ENCODE measurements at places on chromosomes 3 and 15. TPM values are rescaled to one million over a fixed set of nuclear protein-coding genes. Genes with fewer than 3 reads are reported as not detected.
A peak's percentile ranks its signal among the peaks of the same experiment; 100 is the strongest.

- DNase-seq, result no peak
Observed at GRCh38 chr3:155884292-155884691, 13.8 kb downstream of the GMPS start.

DNA sequence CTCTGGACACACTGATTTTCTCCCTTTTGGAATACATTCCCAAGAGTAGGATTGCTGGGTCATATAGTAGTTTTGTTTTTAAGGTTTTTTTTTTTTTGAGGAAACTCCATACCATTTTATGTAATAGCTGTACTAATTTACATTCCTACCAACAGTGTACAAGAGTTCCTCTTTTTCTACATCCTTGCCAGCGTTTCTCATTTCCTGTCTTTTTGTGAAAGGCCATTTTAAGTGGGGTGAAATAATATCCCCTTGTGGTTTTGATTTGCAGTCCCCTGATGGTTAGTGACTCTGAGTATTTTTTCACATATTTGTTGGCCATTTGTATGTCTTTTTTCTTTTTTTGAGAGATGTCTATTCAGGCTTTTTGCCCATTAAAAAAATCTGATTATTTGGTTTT, 1205.5 kb downstream of the ROBO1 start:
- no peak for DNase-seq

DNA sequence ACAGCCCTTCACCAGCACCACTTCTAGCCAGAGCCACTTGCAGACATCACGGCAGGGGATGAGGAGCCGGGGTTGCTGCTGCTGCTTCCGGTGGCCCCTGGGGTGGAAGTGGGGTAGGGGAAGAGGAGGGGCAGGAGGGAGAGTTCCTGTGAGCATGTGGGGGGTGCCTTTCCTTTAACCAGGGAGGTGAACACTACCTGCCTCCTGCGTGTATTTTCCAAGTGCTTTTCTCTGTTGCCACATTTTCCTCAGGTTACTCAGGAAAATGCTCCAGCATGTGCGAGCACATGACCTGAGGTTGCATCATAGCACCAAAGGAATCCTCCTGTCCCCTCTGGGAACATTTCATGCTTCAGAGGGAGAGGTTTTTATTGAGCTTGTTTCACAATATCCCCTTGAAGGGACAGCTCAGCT, 12.2 kb upstream of the SACM1L start:
- DNase-seq, result peak; percentile 72

GRCh38 chr3:53109190-53109589, 21.0 kb downstream of the RFT1 start:
- DNase-seq, result peak; percentile 44

GRCh38 chr15:57692709-57693108, 13.8 kb upstream of the POLR2M start:
- no peak for DNase-seq

TAGLN3 gene
- not detected for total RNA-seq

DNA sequence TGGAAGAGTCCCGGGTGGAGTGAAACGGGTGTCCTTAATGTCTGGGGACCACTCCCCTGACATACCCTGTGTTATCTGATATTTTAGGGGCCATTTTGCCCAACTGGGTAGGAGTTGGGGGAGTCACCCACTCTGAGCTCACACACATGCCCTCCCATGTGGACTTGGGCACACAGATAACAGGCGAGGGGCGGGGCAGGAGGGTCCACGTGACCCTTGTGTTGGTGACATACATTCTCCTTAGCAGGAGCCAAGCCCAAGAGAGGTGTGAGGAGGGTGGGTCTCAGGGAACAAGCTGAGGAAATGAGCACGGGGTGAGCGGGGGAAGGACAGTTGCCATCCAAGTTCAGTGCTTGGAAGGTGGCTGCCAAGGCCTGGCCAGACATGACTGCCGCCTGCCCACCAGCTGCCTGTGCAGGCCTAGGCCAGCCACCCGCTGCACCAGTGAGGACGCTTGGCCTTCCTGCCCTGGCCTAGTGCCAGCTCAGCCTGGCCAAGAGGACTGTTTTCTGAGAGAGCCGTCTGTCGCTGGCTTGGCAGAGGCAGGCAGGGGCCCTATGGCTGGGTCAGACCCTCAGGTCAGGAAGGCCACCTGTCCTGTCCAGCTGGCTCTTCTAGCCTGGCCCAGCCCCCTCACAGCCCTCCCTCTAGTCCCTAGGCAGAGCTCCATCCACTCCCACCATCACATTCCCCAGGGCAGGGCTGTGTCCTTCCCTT, 31.3 kb upstream of the TMEM115 start:
- DNase-seq, result no peak

DNA sequence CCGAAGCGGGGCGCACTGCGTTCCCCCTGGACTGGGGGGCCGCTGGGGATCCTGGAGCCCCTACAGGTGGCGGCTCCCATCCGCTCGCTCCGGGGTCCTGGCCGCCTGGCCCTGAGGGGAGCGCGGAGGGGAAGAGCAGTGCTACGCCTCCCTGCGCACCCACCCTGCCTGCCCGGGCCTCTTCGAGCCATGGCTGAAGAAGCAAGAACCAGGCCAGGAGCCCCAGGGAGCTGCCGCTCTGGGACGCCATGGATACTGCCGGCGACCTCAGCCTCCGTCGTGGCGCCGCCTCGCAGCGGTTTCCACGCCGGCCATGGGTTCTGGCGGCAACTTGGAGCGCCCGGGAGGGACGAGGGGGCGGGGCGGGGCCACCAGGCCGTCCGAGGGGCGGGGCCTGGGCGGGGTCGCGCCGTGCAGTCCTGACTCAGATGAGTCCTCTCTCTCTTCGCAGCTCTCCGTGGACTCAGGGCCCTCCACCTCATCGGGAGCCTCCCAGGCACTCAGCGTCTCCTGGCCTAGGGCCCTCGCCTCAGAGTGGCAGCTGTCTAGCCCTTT, 50.9 kb downstream of the MYL3 start:
- peak; percentile 73 for DNase-seq

MST1R gene
- total RNA-seq, result 2.6 TPM

DNA sequence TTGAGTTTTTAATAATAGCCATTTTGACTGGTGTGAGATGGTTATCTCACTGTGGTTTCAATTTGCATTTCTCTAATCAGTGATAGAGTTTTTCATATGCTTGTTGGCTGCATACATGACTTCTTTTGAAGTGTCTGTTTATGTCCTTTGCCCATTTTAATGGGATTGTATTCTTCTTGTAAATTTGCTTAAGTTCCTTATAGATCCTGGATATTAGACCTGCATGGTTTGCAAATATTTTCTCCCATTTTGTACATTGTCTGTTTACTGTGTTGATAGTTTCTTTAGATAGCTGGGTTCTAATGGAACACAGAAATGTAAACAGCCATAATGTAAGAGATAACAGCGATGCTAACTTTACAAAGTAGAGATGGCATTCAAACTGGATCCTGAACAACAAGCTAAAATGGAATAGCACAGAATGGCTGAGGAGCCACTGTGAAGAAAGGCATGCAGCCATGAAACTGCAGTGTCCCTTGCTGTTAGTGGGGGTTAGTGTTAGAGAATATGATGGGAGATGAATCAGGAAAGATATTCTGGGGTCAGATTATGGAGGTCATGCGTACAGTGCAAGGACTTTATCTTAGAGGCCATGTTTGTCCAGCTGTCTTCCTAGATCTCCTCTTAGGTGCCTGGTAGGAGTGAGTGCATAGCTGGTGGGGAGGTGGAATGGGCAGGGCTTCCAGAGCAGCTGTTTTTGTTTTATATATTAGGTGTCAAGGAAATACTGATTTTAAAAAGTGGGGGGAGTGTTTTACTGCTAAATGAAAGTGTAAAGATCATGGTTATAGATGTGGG, 48.1 kb downstream of the BBS4 start:
- no peak for DNase-seq

GRCh38 chr15:71821547-71822129, 11.3 kb downstream of the NR2E3 start:
- DNase-seq, result no peak

- DNase-seq, result no peak
Observed at GRCh38 chr15:60458721-60459120, 20.2 kb downstream of the ICE2 start.

DNA sequence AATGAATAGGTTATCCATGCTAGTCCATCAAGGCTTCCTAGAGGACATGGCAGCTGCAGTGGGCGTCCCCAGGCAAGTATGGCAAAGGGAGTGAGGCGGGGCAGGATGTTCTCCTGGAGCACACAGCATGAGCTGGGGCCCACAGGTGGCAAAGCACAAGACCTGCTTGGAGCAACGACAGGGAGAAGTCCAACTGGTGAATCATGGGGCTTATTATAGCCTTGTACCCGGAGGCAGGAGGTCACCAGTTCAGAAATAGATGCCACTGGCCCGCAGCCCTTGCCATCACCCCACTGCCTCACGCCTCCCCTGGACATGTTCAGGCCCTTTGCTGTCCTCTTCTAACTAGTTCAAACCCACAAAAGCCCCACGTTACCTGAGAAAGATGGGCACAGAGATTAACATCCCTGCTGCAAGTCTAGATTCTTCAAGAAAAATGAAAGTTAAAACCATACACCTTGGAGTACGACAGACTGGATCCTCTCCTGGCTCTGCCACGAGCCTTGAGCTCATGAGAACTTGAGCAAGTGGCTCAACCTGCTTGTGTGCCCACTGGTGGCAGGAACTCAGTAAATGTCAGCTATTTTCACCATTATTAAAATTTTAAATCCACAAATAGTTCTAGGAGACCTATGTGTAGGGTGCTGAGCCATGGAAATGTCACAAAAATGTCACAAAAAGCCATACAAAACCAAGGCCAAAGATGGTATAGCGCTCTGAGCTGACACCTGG, 1.8 kb upstream of the SRGAP3 start:
- DNase-seq, result no peak

SH2D7 gene
- not detected for total RNA-seq

- DNase-seq, result no peak
Observed at GRCh38 chr15:40092256-40092978, 16.3 kb downstream of the BMF start.

- DNase-seq, result no peak
Observed at GRCh38 chr3:194730365-194730764, 44.7 kb downstream of the FAM43A start.

GRCh38 chr15:53591041-53591440, 168.4 kb downstream of the WDR72 start:
- DNase-seq, result no peak

IQCH gene
- 0.98 TPM for total RNA-seq

GRCh38 chr3:117450026-117450425, 740.4 kb downstream of the TUSC7 start:
- DNase-seq, result no peak

DNA sequence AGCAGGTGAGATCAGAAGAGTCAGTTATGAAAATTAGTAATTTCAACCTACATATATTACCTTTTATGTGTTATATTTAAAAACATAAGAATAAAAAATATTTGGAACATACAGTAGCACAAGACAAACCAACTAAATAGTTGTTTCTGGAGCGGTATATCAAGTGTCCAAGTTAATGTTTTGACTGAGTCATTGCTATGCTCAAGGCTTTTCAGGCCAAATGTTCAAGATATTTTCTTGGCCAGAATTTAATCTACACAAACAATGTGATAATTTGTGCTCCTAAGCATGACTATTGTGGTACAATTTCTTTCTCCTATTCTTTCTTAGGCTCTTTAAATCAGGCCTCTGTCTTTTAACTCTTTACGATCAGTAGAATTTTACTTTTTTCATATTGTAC, 412.4 kb downstream of the RAP2B start:
- DNase-seq, result no peak

GRCh38 chr3:64651741-64652241, 36.0 kb downstream of the ADAMTS9 start:
- DNase-seq, result no peak

- no peak for DNase-seq
Observed at GRCh38 chr3:119351581-119351980, 57.4 kb downstream of the ARHGAP31 start.

DNA sequence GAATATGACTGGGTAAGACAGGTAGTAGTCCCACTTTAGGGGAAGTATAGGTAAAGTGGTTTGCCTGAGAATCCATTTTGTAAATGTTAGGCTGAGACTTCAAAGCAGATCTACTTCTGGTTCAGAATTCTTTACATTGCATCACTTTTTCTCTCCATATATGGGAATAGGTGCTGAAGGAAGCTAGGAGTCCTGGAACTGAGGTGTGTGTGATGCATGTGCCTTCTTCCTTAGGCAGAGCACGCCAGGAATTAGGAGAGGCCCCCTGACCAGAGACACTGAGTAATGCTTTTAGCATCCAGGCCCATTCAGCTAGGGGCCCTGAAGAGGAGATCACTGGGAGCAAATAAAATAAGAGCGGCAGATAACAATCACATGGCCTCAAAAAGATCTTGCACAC, 69.2 kb upstream of the DCP1A start:
- DNase-seq, result no peak

DNA sequence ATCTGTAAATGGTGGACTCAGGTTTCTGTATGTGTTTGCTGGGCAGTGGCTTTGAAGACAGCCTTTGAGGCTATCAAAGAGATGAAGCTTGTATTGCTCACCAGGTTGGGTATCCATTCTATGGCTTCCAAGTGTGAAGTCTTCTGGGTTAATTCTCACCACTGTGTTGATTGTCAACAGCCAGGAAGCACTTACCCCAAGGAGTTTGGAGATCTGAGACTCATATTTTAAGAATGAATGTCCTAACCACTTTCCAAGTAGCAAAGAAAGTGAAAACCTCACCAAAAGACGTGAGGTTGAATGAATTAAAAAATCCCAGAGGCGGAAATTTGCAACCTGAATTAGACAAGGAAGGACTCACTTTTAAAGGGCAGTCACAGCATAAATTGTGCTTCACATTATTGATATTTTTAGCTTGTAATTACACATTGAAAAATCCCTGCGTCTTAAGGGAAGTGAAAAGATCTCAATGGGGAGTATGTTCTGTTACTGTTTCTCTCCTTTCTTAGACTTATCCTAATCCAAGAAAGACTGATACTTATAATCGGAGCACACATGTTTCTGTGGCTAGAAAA, 304.0 kb upstream of the TPRG1 start:
- no peak for DNase-seq

GRCh38 chr3:46369675-46370132, 1.0 kb upstream of the CCR5 start:
- peak; percentile 64 for DNase-seq

APBA2 gene
- total RNA-seq, result 0.81 TPM

DNA sequence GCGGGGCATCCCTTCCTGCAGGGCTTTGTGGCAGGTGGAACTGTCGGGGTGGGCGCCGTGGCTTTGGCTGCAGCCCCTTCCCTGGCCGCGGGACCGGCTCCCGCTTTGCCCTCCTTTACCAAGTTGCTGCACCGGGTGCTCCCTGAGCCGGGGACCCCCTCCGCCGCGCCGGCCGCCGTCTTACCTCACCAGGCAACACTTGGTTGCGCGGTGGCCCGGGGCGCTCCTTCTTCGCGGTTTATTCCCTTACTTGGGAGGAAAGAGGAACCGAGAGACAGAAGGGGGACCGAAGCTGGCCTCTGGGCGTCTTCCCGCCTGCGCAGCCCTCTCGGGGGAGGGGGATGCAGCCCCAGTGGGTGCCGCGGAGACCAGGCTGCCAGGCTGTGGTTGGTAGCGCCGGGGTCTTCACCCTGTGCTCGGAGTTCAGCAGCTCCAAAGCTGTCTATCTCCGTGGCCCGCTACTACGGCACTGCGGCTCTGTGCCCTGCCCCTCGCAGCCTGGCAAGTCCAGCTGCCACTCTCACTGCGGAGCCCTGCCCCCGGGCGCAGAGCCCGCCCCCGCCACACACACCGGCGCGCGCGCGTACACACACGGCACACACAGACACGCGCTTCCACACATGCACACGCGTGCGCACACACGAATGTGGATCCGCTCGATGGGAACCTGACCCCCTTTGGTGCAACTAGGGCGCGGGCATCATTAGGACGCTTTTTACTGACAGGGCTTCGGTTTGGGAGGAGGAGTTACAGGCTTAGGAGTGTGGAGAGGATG, at the start of gene DGKG:
TSS of gene DGKG (minus strand) at position 473 of the 775 bp plus-strand sequence. CDS start 41,775 bp downstream, outside the sequence.
- DNase-seq, result peak; percentile 20

KLHL40 gene
- total RNA-seq, result not detected

All from activated CD4-positive, alpha-beta memory T cell treated with anti-CD3 and anti-CD28 coated beads, Interleukin-2, amount 10 ng/mL, durations not matched to agents 7 days and 5 days (primary cell).